ENCODE measurements at places on chromosomes 7 and 10.

DNA sequence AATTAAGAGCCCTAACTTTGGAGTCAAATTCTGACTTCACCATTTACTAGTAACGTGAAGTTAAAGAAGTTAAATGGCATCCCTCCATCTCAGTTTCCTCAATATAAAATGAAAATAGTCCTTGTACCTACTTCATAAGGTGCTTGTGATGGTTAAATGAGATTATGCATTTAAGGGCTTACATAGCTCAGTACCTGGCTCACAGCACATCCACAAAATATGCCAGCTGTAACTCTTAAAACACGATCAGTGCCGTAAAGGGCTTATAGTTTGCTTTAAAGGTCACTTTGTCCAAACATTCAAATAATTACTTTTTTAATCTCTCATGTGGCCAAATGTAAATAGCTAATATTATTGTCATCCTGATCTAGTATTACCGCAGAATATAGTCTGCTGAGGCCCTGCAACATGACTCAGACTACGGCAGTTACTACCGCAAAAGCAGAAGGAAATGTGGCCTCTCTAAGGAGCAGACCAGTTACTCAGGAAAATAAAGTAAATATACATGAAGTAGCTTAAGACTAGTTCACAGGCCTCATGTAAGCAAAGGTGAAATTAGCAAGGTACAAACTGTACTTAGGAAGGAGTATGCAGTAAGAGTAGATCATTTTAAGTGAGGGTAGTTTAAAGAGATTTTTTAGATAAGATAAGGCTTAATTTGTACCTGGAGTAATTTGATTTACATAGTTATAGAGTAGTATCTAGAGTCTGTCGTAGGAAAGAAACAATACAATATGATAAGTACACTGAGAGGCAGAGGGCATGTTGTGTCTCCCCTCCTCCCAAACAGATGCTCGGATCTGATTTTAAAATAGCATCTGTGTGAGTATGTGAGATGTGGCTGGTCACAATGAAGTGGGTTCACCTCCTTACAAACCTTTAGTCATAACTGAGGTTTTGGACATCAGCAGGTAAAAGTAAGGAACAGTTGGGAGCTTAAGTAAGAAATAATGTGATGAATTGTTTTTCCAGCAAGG, 13.1 kb downstream of the CASP2 start:
- no peak for DNase-seq

DNA sequence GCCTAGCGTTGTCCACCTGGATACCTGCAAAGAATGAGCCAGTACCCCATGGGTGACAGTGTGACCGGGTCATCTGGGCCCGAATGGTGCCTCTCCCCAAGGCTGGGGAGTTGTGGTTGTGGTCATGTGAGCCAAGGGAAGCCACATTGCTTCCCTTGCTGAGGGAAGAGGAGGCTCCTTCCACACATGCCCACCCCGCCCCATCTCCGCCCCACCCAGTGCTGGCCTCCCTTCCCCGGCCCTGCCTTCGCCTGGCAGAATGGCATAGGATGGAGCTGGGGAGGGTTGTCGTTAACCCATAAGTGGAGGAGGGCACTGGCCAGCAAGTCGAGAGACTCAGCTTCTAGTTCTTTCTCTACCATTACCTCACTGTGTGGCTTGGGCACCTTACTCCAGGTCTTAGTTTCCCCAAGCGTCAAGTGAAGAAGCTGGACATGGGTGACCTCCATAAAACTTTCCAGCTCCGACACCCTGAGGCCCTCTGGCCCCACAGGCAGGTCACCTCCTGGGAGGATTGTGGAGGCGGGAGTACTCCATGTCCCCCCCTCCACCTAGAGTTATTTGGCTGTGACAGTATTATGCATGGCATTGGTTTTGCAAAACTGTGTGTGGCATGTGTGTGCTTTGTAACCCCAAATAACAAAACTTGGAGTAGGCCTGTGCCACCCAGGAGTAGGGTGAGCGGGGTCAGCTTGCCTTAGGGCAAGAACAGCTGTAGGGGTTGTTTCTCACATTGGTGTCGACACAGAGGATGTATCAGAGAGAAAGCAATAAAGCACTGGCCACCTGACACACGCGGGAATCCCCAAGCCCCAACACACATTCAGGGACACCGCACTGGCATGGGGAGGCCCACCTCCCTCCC, 90.5 kb upstream of the MACROH2A2 start:
- DNase-seq: no peak

DNA sequence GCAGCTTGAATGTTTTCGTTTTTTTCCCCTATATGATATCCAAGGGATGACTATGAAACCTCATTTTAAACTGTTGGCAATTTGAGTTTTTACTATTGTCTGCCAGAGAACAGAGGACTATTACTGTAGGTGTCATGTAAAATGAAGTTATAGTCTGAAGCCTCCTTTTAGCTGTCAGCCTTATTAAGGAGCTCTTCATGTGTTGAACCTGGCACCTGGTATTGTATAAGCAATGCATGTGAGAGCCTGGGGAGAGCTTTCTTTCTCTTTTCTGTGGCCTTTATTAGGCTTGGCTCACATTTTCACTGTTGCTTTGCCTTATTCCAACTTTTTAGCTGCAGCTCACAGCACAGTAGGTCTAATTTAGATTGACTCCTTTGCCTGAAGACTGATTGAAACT, 119.1 kb upstream of the FOXP2 start:
- DNase-seq: no peak

- DNase-seq: no peak
Measured at GRCh38 chr7:150385302-150385723, 6.2 kb downstream of the ZNF775 start.

- no peak for DNase-seq
Measured at GRCh38 chr7:7476381-7476780, 59.3 kb downstream of the COL28A1 start.

DNA sequence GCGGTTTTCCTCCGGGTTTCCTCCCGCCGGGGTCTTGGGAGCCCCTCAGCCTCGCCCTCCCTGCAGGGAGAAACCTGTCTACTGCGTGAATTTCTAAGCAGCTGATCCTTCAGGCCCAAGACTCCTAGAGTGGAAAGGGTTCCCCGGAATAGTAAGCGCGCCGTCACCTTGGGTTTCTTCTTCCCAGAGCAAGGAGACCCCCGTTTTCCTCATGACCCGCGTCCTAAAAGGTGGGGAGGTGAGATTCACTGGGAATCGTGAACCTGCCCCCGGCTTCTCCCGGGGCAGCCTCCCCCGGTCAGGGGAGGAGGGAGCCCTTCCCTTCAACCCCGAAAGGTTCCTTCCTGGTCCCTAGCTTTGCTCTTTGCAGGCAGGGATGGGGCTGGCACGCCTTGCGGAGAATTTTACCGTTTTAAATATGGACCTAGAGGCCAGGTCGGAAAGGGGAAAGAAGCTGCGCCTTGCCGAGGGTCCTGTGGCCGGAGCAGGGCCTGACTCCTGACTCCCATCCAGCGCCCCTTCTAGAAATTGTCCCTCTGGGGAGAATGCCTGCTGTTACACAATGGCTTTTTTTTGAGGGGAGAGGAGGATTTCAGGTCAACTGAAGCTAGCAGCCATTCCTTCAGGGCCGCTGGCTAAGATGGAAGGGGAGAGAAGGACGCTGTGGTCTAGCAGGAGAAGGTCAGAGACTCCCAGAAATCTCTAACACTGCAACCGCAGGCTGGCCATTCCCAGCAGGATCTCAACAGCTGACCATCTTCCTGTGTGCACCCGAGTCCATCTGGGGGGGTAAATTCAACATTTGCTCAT, 11.6 kb upstream of the MNX1 start:
- no peak for DNase-seq

DNA sequence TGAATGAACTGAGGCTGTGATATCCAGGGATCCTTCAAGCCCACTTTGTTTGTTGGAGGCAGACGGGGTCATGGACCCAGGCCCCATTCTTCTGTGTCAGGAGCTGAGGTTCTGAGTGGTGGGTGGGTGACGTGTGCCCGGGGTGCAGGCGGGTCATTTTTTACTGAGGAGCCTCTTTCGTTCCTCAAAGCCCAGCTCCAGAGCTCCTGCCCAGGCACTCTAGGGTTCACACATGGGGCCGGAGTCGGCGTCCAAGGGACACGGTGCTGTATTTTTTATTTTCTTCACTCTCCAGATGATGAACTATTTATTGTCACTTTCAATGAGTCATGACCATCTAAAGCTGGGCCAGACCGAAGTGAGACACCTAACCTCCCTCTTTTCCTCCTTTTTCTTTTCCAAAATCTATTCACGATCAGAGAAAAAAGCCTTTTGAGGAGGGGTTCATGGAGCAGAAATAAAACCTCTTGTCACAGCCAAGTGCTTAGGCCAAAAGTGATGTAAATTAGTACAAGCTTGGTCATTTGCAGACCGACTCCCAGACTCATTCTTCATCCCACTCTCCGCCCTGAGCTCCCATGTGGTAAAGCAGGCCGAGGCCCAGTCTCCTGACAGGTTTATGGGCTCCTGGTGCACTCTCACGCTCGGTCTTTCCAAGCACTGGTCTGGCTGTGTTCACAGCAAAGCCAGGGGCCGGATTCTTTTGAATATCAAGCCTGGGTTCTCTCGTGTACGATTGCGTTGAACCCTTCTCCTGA, 41.4 kb upstream of the PITRM1 start:
- no peak for DNase-seq

Measured in omental fat pad (tissue), 4 donors.